ENCODE measurements at places on chromosomes 16 and 17. TPM values are rescaled to one million over a fixed set of nuclear protein-coding genes. Genes with fewer than 3 reads are reported as not detected.

DNA sequence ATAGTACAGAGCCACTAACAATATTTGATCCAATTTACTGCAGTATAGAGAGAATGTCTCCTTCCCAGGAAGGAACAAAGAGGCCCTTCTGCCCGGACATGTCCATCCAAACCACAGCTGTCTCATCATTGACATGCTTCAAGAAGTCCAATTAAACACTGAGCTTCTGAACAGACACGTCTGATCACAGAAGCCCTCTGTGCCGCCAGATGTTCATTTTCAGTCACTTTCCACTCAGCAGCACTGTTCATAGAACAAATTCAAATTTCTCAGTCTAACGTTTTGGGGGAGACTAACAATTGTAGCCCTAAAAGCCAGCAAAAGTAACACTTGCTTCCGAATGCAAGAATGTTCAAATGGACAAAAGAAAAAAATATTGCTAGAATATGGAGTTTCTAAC lies 15.3 kb downstream of the ZC3H7A start:
- DNase-seq, result peak; percentile 38

DNA sequence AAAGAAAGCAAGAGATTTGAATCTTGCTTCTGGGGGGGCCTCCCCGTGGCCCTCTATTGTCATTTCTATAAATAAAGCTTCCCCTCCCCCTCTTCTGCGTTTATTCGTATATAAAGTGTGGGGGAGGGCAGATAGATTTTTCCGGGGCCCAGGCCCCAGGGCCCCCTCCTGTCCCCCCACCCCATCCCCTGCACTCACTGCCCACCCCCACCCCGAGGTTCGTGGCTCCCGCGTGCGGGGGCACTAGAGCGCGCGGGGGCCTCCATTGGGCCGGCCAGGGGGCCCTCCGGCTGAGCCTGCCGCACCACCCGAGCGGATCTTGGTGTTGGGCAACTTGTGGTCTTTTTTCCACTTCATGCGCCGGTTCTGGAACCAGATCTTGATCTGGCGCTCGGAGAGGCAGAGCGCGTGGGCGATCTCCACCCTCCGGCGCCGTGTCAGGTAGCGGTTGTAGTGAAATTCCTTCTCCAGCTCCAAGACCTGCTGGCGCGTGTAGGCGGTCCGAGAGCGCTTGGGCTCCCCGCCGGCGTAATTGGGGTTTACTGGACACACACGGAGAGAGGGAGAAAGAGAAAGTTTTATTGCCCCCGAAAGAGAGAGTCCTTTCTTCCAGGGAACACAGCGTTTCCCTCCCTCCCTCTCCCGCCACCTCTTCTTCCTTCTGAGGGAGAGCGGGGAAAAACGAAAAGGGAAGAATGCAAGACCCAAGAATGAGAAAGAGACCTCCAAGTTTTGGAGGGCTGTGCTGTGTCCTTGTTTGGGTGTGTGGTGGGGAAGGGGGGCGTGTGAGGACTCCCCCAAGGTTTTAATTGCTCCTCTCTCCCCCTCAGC lies 1.5 kb downstream of the HOXB4 start:
- no peak for DNase-seq

DNA sequence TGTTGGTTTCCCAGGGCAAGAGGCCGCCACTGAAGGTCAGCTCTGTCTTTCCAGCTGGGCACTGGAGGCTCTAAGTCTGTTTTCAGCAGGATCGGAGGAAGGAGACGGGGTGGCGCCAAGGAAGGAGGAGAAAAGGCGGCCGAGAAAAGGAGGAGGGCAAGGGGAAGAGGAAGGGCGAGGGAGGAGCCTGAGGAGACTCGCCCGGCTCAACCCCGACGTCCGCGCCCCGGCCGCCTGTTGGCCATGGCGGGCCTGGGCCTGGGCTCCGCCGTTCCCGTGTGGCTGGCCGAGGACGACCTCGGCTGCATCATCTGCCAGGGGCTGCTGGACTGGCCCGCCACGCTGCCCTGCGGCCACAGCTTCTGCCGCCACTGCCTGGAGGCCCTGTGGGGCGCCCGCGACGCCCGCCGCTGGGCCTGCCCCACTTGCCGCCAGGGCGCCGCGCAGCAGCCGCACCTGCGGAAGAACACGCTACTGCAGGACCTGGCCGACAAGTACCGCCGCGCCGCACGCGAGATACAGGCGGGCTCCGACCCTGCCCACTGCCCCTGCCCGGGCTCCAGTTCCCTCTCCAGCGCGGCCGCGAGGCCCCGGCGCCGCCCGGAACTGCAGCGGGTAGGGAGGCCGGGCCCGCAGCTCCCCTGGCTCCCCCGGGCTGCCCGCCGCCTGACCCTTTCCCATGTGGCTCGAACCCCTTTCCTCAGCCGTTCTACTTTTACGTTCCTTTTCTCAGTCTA lies at the start of gene RNF135:
TSS of gene RNF135 (plus strand) at position 209 of the 737 bp plus-strand sequence. CDS start at position 244, 35 bp downstream.
- DNase-seq, result peak; percentile 86

DNA sequence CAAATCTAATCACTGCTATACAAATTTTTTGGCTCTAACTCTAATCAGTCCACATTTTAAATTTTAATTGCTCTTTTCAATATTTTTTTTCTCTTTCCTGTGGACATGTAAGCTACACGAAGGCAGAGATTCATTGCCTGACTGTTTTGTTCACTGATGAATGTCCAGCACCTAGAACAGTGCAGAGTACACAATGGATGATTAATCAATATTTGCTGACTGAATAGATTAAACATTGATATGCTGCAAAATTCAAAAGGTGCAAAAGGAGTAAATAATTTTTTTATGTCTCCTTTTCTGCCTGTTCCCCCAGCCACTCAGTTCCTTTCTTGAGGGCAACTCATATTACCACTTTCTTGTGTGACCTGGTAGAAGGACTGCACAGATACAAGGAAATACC lies 32.8 kb downstream of the SCNN1B start:
- DNase-seq, result no peak

The KCNH6 gene
- not detected for total RNA-seq

The OTOP2 gene
- not detected for total RNA-seq

Data from fibroblast of lung (primary cell).